Cortex of kidney (tissue), 1 donor: ENCODE measurements at places on chromosomes 12 and 14.

GRCh38 chr12:103197725-103198388, 240.4 kb downstream of the ASCL1 start:
- no peak for DNase-seq

GRCh38 chr12:111426344-111427185, 20.8 kb downstream of the SH2B3 start:
- no peak for DNase-seq

DNA sequence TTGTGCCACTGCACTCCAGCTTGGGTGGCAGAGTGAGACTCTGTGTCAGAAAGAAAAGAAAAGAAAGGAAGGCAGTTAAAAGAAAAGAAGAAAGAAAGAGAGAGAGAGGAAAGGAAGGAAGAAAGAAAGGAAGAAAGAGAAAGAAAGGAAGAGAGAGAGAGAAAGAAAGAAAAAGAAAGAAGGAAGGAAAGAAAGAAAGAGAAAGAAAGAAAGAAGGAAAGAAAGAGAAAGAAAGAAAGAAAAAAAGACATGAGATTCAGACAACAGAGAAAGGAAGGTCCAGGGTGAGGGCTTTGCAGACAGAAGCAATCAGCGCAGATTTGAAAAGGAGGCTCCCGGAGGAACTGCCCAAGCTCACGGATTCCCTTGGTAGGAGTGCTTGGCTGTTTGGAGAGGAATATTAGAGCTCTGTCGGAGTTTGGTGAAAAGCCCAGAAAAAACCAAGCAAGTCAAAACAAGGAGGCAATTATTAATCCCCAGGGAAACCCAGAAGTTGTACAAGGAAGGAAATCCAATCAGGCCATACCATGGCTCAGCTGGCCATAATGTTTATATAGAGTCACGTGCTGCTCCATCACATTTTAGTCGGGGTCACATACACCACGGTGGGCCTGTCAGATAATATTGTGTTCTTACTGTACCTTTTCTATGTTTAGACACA, 11.6 kb upstream of the CCDC85C start:
- no peak for DNase-seq

DNA sequence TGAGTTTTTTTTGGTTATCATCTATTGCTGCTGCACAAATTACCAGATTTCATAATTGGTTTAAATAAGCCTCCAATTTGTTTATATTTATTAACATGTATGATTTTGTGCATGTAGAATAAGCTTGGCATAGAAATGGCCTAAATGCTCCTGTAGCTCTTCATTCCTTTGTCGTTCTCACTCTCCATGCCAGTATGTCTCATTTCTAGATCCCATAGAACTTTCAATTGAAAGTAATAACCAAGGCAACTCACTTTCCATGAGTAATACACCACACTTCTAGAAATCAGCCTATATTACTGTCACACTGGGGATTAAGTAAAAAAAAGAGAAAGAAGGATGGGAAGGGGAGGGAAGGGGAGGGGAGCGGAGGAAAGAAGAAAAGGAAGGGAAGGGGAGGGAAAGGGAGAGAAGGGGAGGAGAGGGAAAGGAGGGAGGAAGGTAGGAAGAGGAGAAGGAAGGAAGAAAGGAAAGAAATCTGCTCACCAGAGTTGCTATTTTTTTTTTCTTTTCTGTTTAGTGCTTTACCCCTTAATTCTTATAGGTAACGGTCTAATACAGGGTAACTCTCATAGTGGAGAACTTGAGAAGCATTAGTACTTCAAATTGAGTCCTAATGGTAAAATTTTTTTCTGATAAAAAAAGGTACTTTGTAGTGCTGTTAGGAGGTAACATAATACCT, 45.6 kb downstream of the MDM2 start:
- no peak for DNase-seq

DNA sequence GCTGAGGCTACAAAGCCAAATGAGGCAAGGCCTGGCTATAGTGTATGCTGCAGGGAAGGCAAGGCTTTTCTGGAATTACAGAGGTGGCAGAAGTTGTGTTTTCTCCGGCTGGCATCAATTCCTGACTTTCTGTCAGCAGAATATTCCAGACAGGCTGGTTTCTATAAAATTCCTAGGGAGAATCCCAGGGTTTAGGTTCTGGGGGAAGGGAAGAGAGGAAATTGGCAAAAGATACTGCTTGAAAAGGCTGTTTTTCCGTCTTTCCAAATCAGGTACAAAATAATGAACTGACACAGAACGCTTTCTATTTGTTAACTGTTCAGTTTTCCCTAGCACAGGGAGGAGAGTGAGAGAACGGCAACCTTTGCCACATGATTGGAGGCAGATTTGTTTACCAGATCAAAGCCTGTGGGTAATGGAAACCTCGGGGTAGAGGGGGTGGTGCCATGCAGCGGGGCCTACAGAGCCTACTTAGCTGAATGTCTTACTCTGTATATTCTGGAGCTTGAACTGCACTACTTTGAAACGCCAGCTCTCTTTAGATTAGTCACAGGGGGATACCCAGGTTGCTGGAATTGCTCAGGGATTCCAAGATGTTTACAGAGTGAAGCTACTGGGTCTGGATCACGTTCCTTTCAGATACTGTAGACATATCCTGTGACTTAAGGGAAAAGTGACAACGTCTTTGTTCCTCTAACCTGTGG, 65.8 kb upstream of the DACT1 start:
- DNase-seq: no peak
